ENCODE measurements at places on chromosomes 11 and 22. TPM values are rescaled to one million over a fixed set of nuclear protein-coding genes. Genes with fewer than 3 reads are reported as not detected.

GRCh38 chr11:61007956-61008896 is 36.7 kb downstream of the CD6 start:
- no peak for DNase-seq

GRCh38 chr22:43917521-43917920 is 6.1 kb upstream of the PNPLA3 start:
- no peak for DNase-seq

- no peak for DNase-seq
Observed at GRCh38 chr11:74462009-74462408, 5.3 kb downstream of the KCNE3 start.

- DNase-seq = peak; percentile 61
Observed at GRCh38 chr11:32893343-32894148, 935 bp downstream of the QSER1 start.

SULT4A1 gene
- total RNA-seq = 1.0 TPM
